Vagina (tissue), 2 donors: ENCODE measurements at places on chromosomes 5 and 9. TPM values are rescaled to one million over a fixed set of nuclear protein-coding genes. Genes with fewer than 3 reads are reported as not detected.

DNA sequence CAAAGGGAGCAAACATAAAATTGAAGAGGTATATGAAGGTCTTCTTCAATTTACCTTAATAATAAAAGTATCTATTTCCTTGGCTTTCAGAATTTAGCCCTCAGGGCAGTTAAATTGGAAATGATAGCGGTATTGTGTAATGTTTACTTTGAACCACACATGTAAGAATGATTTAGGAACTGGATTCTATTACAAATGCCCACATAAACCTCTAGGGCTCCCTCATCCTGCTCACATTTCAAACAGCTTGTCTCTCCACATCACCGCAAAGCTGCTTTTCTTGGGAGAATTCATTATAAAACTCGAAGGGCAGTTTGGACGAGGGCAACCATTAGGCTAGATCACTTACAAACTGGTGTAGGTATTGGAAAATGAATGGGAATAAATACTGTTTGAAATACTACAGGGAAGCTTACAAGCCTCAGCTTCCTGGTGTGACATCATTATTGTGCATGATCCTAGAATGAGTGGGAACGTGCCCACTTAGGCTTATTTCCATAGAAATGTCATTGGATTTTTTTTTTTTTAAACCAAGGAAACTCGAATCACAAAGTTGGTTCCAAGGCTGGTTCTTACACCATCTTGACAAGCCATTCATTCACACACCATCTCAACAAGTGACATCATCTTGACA is 47.3 kb downstream of the MTRR start:
- DNase-seq = no peak

The S1PR3 gene
- total RNA-seq = 39.3 TPM

DNA sequence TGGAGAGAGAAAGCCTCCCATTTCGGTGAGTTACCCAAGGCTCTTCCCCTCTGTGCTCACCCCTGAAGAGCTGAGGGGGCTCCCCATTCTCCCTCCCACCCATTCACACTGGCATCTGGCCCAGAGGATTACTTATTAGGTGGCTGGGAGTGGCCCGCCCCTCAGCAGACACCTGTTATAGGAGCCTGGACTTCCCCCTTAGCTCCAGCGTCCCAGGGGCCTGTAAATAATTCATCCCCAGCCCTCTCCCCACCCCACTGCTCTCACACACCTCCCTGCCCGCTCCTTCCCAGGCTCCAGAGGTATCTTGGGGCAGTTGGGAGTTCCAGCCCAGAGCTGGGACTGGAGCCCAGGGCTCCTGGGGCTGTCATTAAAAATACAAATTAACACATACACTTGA is 11.6 kb upstream of the SLC6A7 start:
- no peak for DNase-seq

DNA sequence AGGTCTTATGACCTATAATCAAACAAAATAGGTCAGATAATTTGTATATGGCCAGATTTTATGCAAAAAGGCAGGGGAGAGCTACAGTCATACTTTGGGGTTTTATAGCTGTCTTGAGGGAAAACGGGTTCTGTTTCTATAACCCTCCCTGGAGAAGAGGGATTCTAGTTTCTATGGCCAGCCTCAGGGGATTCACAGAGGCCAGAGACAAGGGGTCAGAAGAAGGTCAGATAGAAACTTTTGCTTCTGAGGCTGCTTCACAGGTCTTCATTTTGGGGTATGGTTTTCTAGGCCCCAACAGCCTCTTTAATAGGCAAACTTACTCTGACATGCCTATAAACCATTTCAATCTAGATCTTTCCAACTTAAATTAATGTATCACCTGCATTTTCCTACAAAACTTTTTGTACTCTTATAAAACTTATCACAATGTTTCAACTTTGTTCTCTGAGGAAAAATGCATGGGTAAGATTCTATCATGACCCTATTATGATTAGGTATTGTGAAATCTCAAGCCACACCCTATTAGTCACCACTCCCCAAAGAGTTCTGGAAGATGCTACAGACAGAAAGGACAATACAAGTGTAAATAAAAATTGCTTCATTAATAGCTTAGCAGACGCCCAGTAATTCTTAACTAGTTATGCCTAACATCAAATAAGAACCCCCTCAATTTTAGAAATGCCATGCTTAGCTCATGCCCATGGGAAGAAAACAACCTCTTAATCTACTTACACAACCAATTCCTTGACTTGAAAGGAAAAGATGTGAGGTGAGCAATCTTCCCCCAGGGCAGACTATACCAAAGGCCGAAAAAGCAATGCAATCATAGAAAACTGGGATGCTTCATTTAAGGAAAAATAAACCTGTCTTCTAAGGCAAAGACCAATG is 396.6 kb downstream of the TLR4 start:
- DNase-seq = no peak
